ENCODE measurements at places on chromosomes 7 and 10.

GRCh38 chr10:25692761-25693160, 241.3 kb upstream of the MYO3A start:
- DNase-seq = no peak

GRCh38 chr10:76540786-76541185, 1096.8 kb downstream of the KCNMA1 start:
- no peak for DNase-seq

- DNase-seq = no peak
Observed at GRCh38 chr10:66929375-66929774, 3.5 kb downstream of the LRRTM3 start.

DNA sequence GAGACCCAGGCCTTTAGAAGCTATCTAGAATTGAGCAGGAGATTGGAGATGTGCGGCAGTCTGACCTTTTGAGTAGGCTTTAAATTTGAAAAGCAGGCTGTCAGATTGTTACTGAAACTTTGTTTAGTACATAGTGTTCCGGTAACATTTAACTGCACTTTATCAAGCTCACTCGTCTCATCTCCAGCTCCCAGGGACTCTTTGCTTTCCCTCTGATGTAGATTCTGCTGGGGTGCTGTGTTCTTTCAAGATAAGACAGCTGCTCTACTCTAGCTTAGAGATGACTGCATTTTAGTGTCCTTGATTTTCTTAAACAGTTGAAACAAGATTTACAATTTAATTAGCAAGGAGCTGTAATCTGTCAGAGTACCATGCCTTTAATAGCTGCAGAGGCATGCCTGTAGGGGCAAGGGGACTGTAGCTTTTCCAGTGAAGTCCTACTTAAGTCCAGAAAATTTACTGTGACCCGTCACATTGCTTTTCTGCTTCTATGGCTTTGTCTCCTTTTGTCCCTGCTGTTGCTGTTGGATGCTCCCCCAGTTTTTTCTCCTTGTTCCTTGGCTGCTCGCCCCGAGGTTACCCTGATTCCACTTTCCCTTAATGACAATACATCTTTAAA, 56.4 kb upstream of the MTPN start:
- DNase-seq = no peak

- DNase-seq = no peak
Observed at GRCh38 chr10:132851451-132851850, 65.5 kb upstream of the NKX6-2 start.

DNA sequence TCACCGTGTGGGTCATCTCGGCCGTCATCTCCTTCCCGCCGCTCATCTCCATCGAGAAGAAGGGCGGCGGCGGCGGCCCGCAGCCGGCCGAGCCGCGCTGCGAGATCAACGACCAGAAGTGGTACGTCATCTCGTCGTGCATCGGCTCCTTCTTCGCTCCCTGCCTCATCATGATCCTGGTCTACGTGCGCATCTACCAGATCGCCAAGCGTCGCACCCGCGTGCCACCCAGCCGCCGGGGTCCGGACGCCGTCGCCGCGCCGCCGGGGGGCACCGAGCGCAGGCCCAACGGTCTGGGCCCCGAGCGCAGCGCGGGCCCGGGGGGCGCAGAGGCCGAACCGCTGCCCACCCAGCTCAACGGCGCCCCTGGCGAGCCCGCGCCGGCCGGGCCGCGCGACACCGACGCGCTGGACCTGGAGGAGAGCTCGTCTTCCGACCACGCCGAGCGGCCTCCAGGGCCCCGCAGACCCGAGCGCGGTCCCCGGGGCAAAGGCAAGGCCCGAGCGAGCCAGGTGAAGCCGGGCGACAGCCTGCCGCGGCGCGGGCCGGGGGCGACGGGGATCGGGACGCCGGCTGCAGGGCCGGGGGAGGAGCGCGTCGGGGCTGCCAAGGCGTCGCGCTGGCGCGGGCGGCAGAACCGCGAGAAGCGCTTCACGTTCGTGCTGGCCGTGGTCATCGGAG, 1.8 kb downstream of the ADRA2A start:
- no peak for DNase-seq

DNA sequence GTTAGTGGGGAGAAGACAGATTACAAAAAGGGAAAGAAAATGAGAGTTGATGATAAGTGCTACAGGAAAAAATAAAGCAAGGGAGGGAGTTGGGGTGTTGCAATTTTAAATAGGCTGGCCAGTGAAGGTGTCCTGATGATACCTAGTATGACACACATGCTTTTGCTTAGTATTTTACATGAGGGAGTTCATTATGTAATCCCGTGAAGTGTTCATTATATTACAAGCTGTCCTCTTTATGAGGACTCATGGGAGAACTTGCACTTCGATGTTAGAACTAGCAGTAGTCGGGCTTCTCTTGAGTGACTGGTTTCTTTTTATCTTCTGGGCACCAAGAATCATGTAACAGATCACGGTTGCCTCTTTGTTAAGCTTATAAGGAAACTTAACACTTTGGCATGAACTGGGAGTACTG, 102.3 kb upstream of the MTPN start:
- DNase-seq = no peak

DNA sequence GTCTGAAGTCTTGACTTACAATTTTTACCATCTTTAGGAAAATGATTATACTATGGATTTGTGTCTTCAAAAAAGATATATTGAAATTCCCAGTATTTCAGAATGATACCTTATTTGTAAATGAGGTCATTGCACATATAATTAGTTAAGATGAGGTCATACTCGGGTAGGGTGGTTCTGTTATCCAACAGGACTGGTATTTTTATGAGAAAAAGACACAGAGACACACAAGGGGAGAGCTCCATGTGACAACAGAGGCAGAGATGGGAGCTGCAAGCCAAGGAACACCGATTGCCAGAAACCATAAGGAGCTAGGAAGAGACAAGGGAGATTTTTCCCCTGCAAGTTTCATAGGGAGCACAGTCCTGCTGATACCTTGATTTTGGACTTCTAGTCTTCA, 356.9 kb downstream of the ARL4A start:
- no peak for DNase-seq

DNA sequence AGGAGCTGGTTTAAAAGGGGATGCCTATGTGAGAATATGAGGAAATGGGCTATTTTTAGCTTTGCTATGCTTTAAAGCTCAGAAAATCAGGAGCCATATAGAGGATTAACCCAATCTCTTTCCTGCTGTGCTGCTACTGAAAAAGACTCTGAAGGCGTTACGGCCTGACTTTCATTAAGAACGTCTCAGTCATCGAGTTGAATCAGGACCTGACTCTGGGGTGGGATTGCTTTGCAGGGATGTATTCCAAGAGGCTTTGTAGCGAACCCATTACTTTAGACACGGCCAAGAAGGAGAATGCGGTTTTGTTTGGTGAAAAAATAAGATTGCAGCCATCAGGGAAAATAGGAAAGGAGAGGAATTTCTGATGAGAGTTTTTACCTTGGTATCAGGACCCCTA, 426.9 kb downstream of the CCSER2 start:
- no peak for DNase-seq

DNA sequence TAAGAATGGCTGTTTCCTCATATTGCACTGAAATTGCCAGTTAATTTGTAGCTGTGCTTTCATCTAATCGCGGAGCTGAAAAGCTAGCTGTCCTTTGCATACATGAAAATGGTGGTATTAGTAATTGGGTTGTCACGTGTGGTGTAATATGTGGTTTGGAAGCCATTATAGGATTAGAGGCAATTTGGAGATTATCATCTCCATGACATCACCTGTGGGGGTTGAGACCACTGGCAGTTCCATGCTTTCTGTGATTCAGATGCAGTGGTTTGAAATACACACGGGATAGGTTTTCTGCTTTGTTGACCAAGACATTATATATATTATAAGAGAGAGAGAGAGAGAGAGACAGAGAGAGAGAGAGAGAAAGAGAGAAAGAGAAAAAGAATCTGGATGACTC, 180.8 kb downstream of the RAB11FIP2 start:
- DNase-seq = no peak

GRCh38 chr10:60185421-60185820, 204.3 kb downstream of the ANK3 start:
- no peak for DNase-seq

DNA sequence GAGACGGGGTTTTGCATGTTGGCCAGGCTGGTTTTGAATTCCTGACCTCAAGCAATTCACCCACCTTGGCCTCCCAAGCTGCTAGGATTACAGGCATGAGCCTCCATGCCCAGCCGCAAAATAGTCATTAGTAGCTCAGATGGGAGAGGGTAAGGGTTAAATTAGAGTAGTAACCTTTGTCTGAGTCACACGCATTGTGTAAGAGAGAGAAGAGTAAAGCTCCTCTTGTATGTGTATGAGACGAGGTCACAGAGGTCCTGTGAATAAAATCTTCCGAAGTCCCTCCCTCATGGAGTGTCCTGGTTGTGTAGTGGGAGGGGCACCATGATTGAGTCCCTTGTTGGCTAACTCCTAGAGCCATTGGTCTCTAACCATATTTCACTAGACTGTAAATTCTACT, 85.2 kb upstream of the CDC14C start:
- DNase-seq = no peak

GRCh38 chr7:149133028-149133710, 7.0 kb upstream of the ZNF425 start:
- no peak for DNase-seq

DNA sequence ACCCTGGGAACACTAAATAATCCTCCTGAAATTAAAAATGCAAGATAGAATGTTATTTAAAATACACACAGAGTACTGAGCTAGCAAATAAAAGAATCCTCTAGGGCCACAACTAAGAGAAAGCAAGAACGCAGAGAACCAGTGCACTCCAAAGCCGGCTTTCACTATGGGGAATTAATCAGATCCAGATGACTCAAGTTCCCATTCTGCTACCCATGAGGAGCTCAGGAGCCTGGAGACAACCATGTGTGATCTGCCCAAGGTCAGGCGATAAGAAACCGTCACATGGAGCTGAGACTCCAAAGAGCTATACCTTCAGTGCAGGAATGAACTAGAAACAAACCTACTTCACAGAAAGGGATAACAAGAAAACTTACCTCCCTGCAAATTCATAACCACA, 19.5 kb upstream of the CYREN start:
- DNase-seq = no peak

DNA sequence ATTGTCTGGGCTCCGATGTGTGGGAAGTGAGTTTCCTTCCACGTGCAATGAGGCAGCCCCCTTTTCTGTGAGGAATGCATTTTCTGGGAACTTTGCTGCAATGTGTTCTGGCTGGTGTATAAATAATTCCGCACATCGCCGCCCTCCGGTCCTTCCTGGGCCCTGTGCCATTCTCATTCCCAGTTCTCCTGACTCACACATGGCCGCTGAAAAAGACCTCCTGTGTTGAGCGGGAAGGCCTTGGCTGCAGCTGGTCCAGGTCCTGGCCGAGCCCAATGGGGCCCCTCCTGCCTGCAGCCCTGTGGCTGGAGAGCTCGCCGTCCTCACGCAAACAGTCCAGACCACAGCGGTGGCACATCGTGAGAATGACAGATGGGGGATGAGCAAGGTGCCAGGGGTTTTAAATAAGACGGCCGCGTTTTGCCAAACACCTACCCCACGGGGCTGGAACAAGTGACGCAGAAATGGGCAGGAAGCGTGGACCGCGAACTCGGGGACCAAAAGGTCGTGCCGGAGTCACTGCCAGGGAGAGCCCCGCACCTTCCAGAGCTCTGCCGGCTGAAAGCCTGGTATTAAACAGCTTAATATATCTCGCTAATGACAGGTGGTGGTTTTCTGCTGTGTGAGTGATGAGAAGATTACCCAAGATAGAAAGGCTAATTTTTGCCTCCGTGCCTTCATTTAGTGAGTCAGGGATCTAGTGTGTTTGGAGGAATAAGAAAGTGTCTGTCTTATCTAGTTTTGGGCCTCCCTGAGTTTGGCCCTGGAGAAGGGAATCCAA, 37.0 kb downstream of the FAM20C start:
- DNase-seq = peak; percentile 87

DNA sequence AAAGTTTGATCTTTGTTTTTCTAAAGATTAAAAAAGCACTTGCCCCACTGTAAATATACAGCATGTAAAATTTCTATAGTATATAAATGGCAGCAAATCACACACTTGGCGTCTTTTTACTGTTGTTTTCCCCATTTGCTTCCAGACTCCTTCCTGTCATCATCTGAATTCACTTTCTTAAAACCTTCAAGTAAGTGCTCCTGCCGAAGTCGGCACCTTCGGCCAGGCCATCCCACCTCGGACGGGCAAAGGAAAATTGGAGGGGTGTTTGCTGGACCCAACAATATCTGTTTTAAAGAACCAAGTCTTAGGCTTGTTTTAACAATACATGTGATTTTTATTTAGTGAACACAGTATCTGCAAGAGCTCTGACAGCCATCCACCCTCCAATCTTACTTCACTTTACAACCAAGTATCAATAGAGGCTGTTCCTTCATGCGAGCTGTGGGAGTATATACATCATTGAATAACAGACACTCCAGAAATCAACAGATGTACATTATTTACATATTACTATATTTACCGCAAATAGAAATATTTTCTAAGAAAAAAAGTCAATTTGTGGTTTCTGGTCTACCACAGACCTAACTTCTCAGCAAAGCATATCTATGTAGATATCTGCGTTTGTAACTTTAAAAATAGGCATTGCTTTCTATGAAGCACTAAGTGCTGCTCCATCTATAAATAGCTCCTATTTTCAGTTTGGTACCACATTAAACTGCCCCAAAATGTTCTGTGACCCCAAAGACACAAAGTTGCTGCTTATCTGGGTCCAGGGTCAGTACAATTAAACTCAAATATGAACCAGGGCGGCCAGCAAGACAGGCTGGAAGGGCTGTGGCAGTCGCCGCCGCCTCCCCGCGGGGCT, 110.7 kb downstream of the CYTH3 start:
- no peak for DNase-seq

DNA sequence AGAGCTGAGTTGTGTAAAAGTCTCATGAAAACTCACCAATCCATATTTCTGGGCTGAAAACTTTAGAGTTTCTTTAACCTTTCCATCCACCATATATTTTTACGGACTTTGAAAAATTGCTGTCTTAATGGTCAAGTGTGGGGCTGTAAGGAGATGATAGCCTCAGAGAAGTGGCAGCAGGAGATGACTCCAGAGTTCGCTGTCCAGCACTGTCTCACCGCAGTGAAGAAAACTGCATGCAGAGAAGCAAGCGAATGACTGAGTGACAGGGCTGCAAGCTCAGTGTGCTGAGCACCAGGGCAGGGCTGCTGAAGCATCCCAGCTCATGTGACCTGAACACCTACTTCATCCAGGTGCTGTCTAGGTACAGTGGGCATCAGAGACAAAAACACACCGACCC, 564.5 kb downstream of the ACTR3B start:
- DNase-seq = no peak

DNA sequence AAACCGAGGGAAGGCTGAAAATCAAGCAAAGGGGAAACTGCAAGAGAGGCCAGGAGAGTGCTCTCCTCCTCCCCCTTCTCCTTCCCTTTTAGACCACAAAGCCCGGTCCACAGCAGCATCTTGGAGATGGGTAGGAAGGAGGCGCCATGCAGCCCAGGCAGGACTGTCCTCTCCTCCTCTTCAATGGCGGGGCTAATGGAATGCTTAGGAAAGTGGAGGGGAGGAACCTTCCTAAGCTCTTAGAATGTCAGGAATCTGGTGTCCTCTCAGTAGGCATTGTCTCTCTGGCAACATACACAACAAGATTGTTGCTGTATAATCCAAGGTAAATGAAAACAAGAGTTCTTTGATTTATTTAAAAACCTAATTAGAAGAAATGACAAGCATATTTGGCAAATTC, 185.1 kb downstream of the DGKI start:
- DNase-seq = no peak

Data from AG09319 (cell line).